ENCODE measurements at places on chromosomes 13 and 19.

GRCh38 chr19:46412650-46413261 lies 608 bp downstream of the CCDC8 start:
- no peak for DNase-seq

DNA sequence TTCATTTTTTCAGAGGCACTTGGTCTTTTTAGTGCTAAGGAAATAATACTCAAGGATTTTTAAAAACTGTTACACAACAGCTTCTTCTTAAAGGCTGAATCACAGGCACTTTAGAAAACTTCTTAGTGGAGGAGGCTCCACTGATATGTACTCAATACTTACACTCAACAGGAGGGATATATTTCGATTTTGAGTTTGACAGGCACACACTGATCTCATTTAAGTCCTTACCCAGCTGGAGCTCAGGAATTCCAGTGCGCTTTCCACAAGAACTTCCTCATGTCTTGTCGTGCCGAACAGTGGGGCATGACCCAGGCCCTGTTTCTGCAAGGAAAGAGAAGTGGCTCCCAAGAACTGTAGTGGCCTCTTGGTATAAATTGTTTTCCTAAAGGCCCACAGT lies 103.8 kb downstream of the RGCC start:
- DNase-seq = no peak

- no peak for DNase-seq
These were observed 1680.8 kb downstream of the EFNB2 start for GRCh38 chr13:104854698-104855097.

DNA sequence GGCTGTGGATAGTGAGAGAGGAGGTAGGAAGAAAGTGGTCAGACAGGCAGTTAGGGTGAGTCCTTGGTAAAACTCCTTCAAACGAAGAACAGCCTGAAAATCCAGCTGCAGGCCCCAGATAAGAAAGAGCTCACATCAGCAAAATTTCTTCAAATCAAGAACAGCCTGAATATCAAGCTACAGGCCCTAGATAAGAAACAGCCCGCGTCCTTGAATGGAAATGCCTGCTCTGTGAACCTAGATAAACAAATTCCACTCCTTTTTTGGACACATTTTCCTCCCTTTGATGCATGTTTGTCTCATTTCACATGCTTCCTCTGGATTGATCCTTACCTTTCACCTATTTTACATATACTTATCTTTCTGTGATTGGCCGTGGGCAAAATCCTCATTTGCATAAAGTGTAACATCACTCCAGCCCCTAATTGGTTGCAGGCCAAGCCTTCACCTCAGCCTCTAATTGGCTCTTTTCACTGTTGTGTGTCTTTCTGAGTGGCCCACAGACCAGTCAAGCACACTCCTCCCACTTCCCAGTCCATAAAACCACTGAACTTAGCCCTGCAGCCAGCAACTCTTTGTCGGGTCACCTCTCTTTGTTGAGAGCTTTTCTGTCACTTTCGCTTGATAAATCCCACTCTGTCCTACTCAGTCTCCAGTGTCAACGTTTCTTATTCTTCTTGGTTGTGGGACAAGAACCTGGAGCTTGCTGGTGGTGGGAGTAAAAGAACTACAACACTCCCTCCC lies 6.0 kb upstream of the SULT2A1 start:
- no peak for DNase-seq

GRCh38 chr19:4302243-4302640 lies at the start of gene TMIGD2:
Gene TMIGD2, minus strand, starts transcription at chr19:4302389. Its CDS starts 4 bp downstream, at chr19:4302385.
- DNase-seq = no peak

DNA sequence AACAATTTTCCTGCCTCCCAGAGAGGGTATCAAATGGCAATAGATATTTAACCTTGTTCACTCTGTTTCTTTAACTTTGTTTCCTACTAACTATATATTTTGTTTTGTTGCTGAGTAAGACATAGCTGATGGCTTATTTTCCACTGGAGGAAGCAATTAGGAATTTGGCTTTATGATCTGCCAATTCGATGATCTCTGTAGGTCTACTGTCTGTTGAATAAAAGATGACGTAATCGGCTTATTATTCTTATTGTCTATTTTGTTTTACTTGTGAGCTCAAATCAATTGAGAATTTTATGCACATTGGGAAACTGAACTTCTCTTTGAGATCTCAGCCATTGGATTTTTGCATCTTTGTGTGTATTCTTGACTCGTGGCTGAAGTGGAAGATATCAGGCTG lies 862.6 kb downstream of the EFNB2 start:
- no peak for DNase-seq
